ENCODE measurements at places on chromosomes 3 and 15.

- DNase-seq = no peak
These were observed 970.8 kb downstream of the PLOD2 start for GRCh38 chr3:145190138-145190537.

GRCh38 chr3:104178680-104179079 is 1188.0 kb upstream of the ALCAM start:
- no peak for DNase-seq

GRCh38 chr3:101703169-101703568 is 16.7 kb upstream of the RPL24 start:
- DNase-seq = no peak

DNA sequence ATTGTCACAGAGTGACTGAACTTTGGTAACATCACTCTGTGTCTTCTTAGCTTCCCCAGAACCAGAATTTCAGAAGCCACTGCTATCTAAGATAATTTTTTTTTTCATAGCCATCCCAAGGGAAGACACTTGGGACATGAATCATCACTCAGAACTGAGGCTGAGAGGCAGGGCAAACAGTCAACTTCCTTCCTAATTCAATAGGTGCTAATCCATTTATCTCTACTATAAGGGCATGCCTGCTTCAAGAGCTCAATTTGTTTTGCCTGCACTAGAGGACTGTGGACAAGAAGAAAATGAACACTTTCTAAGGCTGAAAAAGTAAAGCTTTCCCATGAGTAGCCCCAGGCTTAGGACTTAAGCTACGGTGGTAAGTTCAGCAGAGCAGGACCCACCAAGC is 56.7 kb upstream of the MYRIP start:
- DNase-seq = no peak

DNA sequence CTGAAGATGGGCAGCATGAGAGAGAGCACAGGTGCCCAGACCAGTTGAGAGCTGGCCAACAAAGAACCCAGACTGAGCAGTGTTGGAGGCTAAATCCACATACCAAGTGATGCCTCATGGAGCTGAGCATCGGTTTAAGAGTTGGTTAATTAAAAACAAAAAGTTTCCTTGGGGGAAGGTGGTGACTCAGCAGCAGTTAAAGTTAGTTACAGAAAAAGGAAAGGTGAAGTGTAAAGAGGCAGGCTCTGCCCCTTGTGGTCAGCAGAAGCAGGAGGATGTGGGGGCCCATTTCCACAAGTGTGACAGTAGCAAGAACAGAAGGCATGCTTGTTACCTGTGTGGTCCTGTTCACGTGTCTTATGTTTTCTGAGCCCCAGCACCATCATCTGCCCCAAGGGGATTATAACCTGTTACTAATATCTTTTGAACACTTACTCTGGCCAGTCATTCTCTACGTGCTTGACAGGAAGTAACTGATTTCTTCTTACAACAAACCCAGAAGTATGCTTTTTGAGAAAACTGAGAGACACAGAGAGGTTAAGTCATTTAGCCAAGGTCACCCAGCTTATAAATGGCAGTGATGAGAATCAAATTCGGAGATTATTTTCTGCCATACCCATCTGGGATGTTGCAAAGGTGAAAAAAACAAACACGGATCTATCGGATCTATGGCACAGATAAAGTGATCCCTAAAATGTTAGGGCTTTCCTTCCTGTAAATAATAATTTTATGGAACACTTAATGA is 91.0 kb downstream of the EPHB1 start:
- DNase-seq = peak; percentile 8

- no peak for DNase-seq
These were observed 40.2 kb upstream of the ARF4 start for GRCh38 chr3:57637391-57637790.

- no peak for DNase-seq
These were observed 50.9 kb downstream of the TCF12 start for GRCh38 chr15:56969265-56969895.

GRCh38 chr15:80578871-80579270 is 116.2 kb upstream of the ABHD17C start:
- no peak for DNase-seq

GRCh38 chr3:18901571-18901970 is 246.7 kb upstream of the KCNH8 start:
- no peak for DNase-seq

GRCh38 chr3:179288845-179289244 is 34.0 kb upstream of the ZNF639 start:
- no peak for DNase-seq

DNA sequence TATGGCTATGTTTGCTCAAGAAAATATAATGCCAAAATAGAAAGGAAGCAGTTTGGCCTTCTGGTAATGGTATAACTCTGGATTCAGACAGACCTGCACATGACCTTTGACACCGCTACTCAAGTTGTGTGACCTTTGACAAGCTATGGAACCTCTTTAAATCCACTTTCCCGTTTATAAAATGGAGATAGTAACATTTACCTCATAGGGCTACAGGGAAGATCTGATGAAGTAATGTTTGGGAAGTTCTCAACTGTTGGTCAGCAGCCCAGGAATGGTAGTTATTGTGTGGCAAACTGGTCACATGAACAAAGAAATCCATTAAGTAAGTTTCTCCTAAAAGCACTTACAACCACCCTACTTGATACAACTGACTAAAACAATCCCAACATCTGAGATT is 95.1 kb upstream of the PHLDB2 start:
- DNase-seq = no peak

GRCh38 chr3:158789592-158789991 is 12.3 kb upstream of the MFSD1 start:
- peak; percentile 23 for DNase-seq

DNA sequence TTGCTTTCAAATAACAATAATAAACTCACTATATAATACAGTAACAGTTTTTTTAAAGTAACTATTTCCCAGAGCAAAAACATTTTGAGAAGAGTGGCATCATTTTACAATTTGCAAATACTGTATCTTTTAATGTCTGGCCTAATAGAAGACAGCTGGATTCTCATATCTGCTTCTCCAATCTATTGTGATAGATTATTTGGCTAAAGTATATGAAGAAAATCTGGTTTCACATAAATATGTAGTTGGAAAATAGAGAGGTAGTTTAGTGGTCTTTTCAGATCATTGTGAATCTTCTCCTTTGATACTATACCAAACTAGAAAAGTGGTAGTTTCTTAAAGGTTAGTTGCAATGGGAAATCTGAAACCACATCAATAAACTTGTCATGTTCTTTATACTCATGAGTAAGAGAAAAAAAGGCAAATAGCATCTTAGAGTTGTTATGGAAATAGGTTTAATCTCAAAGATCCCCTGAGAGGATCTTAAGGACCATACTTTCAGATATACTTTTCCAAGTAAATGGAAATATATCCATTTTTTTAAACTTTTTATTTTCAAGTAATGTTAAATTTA is 124.8 kb upstream of the NR2E3 start:
- no peak for DNase-seq

DNA sequence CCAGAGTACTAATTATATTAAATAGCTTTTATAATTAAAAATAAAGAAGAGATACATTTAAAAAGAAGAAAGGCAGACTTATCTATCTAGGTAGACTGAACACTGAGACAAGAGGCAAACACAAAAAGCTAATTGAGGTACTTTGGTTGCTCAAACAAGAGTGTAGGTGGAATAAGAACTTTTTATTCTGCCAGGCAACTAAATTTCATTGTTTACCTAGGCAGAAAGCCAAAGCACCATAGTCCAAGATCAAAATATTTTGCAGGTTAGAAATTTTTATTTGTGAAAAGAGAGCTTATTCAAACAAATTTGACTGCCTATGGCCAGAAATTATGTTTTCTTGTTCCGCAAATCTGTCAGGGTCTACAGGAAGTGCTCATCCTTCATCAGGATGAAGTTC is 499.6 kb upstream of the GBE1 start:
- DNase-seq = no peak

- no peak for DNase-seq
These were observed 43.1 kb downstream of the RBPMS2 start for GRCh38 chr15:64732156-64732860.

DNA sequence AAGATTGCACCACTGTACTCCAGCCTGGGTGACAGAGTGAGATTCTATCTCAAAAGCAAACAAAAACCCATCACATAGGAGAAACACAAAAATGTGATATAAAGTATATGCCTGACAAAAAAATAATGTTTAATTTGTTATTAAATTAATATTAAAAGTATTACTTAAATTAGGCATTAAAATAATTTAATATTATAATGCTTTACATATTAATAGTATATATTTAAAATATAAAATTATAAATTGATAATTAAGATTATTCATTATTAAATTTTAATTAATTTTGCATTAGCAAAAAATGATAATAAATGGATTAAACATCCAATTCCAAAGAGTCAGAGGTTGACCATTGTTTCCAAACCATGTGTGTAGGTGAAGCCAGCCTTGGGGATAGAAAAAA is 22.0 kb upstream of the GABRA5 start:
- DNase-seq = no peak

DNA sequence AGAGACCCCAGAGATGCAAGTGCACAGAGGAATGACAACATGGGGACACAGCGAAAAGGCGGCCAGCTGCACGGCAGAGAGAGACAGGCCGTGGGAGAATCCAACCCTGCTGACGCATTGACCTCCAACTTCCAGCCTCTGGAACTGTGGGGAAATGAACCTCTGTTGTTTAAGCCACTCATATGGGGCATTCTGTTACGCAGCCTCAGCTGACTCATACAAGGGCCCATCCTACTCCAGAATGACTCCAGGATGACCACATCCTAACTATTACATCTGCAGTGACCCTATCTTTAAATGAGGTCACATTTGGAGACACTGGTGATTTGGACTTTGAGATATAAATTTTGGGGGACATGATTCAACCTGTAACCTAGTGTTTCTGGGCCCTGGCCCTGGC is 44.0 kb downstream of the KLF15 start:
- no peak for DNase-seq

DNA sequence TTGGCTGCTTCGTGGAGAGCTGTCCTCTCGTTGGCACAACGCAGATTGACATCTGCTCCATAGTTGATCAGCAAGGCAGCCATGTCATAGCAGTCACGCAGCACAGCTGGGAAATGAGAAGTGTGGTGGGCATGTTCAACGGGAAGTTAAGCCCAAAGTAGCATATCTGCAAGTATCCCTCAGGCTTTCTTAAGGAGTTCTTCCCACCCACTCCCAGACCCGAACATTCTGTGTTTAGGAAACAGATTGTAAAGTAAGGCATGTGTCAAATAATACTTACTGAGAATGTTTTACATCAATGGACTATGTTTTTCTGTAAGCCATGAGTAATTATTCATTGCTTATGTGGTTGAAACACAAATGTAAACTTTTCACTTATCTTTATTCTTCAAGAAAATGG is 9.2 kb downstream of the ASB14 start:
- DNase-seq = no peak

DNA sequence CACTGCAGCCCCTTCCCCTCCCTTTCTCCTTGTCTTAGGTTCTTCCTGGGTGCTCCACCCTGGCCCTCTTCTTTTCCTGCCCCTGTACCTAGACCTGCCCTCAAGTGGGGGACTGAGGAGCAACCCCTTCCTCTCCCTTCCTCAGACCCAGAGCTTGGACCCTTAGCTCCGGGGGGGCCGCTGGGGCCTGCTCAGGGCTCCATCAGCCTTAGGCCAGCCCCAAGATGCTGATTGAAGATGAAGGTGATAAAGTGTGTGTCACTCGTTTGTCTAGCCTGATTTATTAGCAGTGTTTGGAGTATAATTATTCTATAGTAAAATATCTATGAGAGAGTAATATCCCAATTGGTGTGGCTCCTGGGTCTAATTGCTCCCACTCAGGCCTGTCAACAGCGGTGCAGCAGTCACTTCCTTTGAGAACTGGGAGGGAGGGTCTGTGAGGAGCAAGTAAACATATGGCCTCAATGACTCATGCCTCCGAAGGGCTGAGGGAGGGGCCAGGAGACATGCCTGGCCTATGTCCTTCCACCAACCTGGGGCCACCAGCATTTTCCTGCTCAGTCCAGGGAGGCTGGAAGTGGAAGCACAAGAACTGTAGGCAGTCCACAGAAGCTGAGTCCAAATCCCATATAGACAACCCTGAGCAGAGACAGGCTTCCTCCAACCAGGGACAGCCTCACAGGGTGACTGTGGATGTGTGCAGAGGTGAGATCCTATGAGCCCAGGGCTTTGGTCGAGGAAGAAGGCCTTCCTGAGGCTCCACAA is 123.2 kb downstream of the DNAJB8 start:
- no peak for DNase-seq

GRCh38 chr3:63951492-63952247 is 39.5 kb upstream of the SCAANT1 start:
- no peak for DNase-seq

- no peak for DNase-seq
These were observed 229.7 kb upstream of the ICE2 start for GRCh38 chr15:60708684-60709083.

DNA sequence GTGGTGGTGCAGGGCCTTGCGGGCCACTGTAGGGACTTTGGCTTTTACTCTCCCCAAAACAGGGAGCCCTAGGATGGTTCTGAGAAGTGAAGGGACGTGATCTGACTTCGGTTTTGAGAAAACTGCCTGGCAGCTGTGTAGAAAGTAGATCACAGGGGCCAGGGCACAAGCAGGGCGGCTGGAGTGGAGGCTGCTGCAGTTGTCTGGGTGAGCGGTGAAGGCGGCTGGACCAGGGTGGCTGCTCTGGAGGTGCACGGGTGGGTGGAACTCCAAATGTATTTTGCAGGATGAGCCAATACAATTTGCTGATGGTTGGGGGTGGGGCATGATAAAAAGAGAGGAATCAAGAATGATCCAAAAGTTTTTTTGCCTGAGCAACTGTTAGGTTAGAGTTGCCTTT is 29.8 kb upstream of the TRH start:
- no peak for DNase-seq

- no peak for DNase-seq
These were observed 106.5 kb downstream of the ZNF609 start for GRCh38 chr15:64566629-64567427.

DNA sequence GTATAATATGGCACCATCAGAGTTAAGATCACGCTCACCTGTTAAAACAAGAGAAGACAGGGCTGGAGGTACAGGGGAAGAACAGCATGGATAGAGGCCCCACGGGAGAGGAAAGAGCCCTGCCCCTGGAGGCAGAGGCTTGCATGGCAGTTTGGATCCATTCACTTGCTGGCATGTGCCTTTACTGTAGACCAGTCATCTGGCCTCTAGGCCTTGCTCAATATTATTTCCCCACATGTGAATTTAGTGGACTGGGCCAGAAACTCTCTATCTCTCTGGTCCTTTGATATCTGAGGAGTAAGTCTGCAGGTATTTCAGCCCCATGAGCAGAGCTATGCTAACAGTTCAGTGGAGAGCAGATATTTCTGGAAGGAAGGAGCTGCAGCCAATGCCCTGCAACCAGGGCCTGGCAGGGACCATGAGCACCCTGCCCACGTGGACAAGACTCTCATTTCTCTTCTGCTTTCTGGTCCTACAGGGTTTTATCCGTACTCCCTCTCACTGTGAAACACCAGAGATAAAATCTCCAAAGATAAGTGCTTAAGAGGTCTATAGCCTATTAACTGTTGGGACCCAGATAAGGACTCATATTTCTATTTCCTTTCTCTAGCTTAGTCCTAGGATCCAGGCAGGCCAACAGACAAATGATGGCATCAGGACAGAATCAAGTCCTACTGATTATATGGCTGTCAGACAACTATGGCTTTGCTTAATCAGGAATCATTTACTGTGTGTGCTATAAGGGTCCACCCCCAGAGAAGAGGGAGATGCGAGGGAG is 65.0 kb downstream of the CLDN11 start:
- DNase-seq = peak; percentile 31

GRCh38 chr3:193872265-193872753 is 263.6 kb upstream of the HES1 start:
- DNase-seq = peak; percentile 83

- DNase-seq = no peak
These were observed 81.2 kb upstream of the TCF12 start for GRCh38 chr15:56837273-56837672.
